ENCODE measurements at places on chromosomes 6 and 20.
A peak's percentile ranks its signal among the peaks of the same experiment; 100 is the strongest.

GRCh38 chr6:163390770-163391169, 23.7 kb upstream of the QKI start:
- DNase-seq: no peak

GRCh38 chr6:140252099-140252498, 877.7 kb upstream of the CITED2 start:
- no peak for DNase-seq

DNA sequence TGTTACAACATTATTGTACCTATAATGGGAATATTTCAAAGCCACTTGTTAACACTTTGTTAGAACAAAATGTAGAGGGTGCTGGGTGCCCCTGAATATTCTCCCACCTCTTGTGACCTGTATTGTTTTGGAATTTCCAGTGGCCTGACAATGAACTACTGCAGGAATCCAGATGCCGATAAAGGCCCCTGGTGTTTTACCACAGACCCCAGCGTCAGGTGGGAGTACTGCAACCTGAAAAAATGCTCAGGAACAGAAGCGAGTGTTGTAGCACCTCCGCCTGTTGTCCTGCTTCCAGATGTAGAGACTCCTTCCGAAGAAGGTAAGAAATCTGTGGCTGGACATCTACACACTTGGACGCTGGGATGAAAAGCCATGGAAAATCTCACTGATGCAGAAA, 28.9 kb downstream of the PLG start:
- DNase-seq: peak; percentile 7

DNA sequence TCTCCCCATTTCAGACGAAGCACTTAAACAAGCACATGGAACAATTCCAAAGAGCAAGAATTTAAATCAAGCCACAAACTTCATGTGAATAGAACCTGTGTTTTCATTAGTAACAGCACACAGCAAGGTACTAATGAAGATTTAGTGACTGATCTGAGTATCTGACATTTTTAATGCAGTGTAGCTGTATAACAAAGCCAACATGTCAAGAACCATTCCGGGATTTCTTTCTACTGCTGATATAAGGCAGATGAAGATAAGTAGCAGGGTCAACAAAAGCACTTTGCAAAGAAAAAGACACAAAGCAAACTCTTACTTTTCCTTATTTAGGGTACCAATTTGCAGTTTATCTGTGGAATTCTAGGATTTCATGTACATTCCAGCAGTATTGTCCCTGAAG, 11.3 kb downstream of the SLC17A5 start:
- no peak for DNase-seq

DNA sequence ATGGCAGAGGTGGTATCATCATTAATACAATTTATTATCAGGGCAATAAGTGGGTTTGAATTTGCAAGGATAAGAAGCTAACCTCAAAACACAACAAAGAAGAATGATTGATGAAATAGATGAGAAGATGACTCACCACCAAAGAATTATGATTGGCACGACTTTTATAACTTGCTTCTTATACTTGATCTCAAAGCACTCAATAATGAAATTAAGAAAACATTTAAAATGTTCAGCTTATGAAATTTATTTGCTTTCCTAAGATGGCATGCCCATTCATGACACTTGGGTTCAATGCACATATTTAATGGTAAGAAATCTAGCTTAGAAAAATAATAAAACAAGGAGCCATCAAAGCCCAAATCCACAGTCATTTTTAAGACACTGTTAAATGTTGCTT, 477.5 kb downstream of the GJA1 start:
- no peak for DNase-seq

DNA sequence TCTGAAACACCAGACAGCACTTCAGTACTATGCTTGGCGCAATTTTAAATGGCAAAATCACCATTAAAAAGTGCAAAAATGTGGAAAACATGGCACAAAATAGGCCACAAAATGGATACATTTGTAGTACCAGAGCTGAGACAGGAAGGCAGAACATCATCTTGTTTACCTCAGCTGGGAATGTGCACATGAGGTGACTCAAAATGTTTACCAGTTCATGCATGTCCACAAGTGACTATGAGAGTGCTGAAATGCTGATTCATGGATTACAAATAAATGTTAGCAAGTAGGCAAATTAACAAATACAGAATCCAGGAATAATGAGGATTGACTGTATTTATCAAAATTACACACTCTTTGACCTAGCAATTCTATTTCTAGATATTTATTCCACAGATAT, 201.6 kb downstream of the ISM1 start:
- no peak for DNase-seq

- DNase-seq: no peak
Observed at GRCh38 chr6:160027076-160027475, 58.2 kb downstream of the IGF2R start.

DNA sequence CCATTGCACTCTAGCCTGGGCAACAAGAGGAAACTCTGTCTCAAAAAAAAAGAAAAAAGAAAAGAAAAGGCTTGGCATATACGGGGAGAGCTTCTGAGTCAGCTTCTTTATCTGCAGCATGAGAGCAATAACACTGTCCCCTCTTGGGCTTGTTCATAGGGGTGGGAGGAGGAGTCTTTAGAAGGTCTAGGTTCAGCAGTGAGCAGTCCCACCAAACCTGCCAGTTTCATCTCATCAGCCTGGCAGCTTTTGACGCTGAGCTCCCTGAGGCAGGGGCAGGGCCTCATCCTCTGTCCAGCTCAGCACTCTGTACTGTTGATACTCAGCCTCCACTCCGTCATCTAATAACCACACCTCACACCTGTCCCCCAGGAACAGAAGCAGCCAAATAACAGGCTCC, 5.6 kb upstream of the C6orf132 start:
- DNase-seq: no peak

GRCh38 chr20:1871807-1872458, 23.3 kb upstream of the SIRPA start:
- DNase-seq: no peak

- no peak for DNase-seq
Observed at GRCh38 chr6:137863091-137863797, 3.8 kb upstream of the TNFAIP3 start.

GRCh38 chr6:97885828-97886227, 602.8 kb upstream of the MMS22L start:
- DNase-seq: no peak

DNA sequence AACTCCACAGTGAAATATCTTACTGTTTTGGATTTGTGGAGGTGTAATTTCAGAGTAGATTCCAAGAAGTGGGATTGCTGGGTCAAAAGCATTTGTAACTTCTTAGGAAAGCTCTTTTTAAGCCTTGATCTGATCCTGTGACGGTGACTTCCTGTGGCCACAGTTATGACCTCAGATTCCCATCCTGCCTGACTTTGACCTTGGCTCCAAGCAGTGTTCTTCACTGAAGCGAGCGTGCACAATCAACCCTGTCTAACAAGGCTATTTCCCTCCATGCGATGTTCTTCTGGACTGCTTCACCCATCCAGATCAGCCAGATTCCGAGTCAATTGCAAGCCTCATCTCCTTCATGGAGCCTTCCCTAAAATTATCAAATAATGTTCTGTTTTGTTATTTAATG, 102.5 kb upstream of the RNF24 start:
- DNase-seq: no peak

GRCh38 chr20:63708301-63709148, 686 bp downstream of the ZGPAT start:
- no peak for DNase-seq

- no peak for DNase-seq
Observed at GRCh38 chr6:12353731-12354130, 63.6 kb downstream of the EDN1 start.

DNA sequence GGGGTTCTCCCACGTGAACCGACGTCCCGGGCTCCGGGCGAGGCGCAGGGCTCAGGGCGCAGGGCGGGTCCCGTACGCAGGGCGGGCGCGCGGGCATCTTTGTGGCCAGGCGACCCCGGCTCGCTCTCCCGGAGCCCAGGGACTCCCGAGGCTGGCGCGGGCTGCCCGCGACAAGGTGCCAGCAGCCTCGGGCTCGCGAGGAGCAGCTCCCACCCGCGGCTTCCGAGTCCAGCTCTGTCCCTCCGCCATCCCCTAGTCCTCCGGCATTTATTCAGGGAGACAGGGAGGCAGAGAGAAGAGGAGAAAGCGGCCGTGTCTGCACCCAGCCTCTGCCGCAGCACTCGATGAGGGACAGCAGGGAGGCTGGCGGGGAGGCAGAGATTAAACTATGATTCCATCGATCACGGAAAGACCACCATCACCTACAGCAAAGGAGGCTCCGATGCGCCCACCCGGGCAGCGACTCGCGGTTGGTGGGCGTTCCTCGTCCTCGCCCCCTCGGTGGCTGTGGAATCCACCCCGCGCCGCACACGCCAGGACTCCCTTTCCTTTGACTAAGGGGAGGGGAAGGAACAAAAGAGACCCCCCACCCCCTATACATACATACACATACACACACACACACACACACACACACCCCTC, 1.1 kb downstream of the RGS17 start:
- DNase-seq: peak; percentile 45

GRCh38 chr6:95576998-95577303, 384 bp upstream of the MANEA start:
- DNase-seq: no peak

GRCh38 chr6:129592516-129593232, 117.3 kb downstream of the ARHGAP18 start:
- no peak for DNase-seq

GRCh38 chr20:32343439-32343838, 14.7 kb upstream of the ASXL1 start:
- no peak for DNase-seq

DNA sequence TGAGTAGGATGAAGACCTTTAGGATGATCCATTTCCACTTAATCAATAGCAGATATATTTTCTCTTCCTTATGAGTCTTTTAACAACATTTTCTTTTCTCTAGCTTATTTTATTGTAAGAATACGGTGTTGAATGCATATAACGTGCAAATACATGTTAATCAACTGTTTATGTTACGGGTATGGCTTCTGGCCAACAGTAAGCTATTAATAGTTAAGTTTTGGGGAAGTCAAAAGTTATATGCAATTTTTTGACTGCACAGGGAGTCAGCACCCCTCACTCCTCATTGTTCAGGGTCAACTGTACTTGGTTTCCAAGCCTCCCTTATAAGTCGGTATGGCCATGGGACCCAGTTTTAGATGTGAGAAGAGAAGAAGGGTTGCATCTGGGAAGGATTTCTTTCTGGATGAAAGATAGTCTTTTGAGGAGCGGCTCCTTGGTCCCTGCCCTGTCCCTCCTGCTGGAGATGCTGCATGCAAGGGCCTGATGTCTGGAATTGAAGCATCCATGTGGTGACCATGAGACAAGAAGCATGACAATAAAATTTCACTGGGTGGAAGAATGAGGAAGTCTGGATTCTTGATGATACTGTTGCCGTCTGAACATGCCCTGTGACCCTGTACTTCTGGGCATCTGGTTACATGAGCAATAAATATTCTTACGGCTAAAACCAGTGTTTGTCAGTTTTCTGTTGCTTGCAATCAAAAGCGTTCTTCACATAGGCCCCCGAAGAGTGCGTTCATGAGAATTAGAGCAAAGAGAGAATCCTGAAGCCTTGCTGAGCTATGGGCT, 194.7 kb upstream of the PMEPA1 start:
- no peak for DNase-seq

DNA sequence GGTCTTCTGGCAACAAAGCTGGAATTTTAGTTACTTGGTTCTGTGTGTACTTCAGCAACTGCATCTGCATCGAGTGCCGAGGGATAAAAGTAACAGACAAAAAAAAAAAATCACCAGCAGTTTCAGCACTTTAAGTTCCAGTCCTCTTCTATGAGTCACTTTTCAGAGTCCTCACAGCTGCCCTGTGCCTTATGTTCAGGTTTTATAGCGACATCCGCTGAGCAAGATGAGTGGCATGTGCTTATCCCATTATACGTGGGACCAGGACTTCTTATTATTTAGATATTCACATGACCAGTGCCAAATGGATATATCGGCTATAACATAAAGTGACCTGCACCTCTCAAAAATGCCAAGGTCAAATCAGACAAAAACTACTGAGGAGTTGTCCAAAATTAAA, 242.9 kb downstream of the FOXA2 start:
- DNase-seq: no peak

GRCh38 chr6:169969372-169970099, 218.1 kb downstream of the ERMARD start:
- DNase-seq: peak; percentile 6

DNA sequence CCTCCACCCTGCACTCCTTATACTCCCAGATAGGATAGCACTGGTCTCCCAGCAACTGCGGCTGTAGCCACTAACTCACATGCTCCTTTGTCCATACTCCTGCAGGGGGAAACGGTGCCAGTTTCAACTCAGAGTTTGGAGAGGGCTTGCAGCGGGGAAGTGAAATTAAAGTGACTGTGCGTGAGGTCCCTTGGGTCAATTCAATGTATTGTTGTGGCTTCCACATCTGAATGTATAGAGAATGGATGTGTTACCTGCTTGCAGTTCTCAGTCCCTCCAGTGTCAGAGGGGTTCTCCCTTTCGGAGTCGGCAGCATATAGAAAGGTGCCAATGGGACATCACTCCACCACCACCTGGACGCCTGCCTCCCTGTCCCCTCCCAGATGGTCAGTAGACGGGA, 93.6 kb upstream of the CNKSR3 start:
- no peak for DNase-seq

- no peak for DNase-seq
Observed at GRCh38 chr6:35359346-35359743, 17.0 kb downstream of the PPARD start.

GRCh38 chr6:11828262-11828870, 49.8 kb upstream of the ADTRP start:
- no peak for DNase-seq

DNA sequence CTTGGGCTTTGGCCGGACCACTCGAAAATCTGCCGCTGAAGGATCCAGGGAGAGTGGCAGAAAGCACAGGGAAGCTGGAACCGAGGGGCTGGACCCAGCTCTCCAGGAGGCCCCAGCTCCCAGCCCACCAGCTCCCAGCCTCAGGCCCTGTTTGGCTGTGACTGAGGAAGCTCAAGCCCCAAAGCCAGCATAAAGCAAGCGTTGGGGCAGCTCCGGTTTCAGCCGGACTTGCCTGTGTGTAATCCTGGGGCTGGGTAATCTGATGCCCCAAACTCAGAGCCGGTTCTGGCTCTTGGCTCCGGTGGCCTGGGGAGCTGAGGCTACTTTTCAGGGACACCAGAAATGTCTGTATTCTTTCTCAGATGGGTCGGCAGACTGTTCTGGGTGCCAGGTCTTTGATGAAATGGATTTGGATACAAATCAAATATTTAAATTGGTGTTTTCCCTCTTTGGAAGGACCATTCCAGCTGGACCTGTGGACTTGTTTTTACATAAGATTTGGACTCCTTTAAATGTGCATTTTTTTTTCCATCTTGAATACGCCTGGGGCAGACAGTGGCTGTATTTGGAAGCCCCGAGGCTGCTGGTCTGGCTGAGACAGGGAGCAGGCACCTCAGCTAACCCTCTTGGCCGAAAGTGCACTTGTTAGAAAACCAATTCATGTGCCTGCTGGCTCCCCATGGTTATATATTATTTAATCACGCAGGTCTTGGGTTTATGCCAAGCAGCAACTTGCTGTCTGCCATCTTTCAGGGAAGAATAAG, 29.7 kb downstream of the RPP40 start:
- DNase-seq: peak; percentile 73

GRCh38 chr6:140043762-140044378, 669.4 kb upstream of the CITED2 start:
- DNase-seq: no peak

- no peak for DNase-seq
Observed at GRCh38 chr6:166027761-166028160, 139.9 kb downstream of the TBXT start.

GRCh38 chr20:564192-564591, 20.6 kb upstream of the CSNK2A1 start:
- DNase-seq: no peak

GRCh38 chr6:57423468-57423867, 106.0 kb downstream of the PRIM2 start:
- peak; percentile 29 for DNase-seq

All from kidney (tissue), 22 donors.